ENCODE measurements at places on chromosomes 16 and 17.
A peak's percentile ranks its signal among the peaks of the same experiment; 100 is the strongest.

DNA sequence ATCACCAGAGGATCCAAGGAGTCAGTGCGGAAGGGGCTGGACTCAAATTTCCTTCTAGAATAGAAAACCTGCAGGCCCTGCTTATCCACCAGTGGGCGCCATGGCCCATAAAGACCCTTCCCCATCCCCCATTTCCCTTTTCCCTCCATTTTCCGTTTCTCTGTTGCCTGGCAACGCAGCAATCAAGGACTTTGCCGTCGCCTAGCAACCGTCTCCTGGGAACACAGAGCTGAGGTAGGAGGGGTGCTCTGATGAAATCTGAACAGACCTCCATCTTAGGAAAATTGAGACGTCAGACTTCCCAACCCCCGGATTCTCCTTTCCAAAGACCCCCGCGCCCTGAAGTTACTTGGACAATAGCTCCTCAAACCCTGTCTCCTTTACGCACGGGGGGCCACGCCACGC, 5.7 kb downstream of the DLG4 start:
- DNase-seq, result peak; percentile 89

DNA sequence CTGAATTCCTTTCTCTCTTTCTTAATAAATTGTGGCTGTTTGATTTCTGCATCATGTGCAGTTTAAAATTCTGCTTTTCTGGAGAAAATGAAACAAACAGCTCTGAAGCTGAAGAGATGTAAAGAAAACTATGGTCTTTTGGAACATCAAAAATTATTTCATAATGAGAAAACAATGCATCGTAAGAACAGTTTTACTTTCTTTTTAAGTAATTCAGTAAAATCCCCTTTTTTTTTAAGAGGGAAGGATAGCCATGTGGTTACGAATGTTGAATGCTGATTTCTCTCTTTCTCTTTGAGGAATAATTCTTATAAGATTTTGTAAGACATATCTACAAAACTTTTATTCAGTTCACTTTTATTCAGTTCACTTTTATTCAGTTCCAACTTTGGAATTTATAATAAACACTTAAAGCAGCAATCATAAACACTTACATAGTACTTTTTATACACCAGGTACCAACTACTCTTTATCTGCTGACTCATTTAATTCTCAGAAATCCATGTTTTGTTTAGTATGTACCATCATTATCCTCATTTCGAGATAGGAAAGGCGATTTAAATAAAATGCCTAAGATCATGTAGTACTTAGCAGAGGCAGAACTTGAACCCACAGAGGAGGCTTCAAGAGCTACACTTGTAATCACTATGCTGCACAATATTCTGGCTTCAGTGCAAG, 26.6 kb downstream of the CNTNAP4 start:
- DNase-seq, result no peak

- no peak for DNase-seq
Measured at GRCh38 chr16:79150151-79150550, 450.4 kb downstream of the MAF start.

DNA sequence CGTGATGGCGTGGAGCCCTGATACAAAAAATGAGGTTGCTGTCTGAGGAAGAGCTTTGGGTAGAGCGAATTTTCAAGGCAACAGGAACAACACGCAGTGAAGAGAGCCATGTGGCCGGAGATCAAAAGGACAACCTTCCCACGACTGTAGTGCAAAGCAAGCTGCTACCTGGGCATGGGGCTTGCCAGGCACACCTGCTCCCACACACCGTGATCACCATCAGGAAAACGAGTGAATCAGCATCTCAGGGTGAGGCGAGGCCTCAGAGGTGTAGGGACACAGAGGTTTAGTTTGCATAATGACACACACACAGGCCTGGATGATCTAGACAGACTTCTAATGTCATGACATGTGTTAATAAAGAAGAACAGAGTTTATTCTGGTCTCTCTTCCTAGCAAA, 65.7 kb downstream of the PARN start:
- DNase-seq, result no peak

DNA sequence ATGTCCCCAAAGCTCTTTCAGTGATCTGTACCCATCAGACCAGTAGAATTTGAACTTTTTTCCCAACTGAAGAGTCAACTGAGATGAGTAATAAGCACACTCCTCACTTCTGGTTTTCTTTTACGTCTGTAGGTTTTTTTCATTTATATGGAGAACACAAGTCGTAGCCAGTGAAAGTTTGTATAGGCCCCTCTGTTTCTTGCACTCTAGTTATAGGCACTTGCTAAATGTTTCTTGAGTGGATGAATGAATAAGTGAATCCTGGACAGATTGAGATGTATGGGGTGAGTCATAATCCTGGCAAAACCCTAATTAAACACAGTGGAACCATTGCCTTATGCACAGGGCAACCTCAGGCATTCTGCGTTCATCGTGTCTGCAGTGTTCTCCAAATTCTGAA, 193.7 kb upstream of the TBX2 start:
- no peak for DNase-seq

GRCh38 chr16:84714028-84714427, 14.2 kb downstream of the USP10 start:
- no peak for DNase-seq

- no peak for DNase-seq
Measured at GRCh38 chr16:88196471-88197400, 186.0 kb upstream of the ZNF469 start.

DNA sequence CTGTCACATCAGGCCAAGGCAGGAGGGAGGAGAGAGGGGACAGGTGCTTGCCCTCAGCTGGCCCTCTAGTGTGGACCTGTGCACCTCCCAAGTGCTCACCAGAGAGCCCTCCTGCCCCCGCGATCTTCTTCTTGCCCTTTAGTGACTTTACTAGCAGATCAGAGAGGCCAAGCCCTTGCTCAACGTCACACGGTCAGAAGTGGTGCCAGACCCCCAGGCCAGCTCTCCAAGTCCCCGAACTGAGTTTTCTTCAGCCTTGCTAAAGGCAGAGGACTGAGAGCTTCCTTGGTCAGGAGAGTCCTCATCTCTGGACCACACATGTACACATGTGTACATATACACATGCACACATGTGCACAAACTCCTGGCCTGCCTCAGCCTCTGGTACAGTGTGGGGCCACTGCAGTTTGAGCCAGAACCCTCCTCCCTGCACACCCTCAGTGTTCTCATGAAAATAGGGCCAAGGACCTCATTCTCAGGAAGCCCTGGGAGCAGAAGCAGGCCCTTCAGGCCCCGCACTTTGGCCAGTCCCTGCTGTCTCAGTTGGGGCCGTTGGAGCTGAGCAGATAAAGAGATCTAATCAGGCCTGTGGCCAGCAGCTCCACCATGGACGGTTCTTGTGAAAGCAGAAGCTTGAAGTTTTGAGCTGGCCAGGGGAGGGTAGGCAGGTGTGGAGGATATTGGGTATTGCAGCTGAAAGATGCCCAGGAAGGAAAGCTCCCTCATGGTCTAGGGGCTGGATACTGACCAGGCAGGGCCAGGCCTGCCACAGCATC, 7.4 kb upstream of the EPX start:
- DNase-seq, result no peak

GRCh38 chr17:3974138-3974687, 10.0 kb upstream of the ATP2A3 start:
- DNase-seq, result no peak
